ENCODE measurements at places on chromosomes 11 and 22.

DNA sequence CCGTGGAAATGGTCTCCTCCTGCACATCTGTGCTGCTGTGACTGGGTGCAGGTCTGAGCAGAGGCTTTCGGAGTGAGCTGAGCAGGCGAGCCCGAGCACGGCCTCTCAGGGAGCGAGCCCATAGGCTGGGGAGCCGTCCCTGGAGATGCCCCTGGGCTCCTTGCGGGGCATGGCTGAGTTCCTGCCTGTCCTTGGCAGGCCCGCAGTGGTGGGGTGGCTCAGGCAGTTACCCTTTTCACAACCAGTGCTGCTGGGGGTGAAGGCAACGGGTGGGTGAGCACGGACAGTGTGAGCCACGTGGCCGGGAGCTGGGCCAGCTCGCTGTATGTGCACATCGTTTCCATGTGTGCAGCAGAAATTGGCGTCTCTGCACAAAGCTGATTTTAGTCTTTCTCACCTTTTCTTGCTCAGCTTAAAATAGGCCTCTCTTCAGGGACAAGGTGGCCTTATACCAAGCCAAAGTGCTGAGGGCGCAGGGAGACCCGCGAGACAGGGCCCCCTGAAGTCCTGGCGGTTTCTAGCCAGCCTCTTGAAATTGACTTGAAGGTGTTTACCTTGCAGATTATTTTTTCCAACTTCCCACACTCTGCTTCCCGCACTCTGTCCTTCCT, at the start of gene TP53AIP1:
TP53AIP1 (minus strand) TSS at position 55 of the 611 bp plus-strand sequence. CDS start 5,053 bp downstream, outside the sequence.
- no peak for DNase-seq

GRCh38 chr11:131404010-131404409, 33.6 kb downstream of the NTM start:
- no peak for DNase-seq

DNA sequence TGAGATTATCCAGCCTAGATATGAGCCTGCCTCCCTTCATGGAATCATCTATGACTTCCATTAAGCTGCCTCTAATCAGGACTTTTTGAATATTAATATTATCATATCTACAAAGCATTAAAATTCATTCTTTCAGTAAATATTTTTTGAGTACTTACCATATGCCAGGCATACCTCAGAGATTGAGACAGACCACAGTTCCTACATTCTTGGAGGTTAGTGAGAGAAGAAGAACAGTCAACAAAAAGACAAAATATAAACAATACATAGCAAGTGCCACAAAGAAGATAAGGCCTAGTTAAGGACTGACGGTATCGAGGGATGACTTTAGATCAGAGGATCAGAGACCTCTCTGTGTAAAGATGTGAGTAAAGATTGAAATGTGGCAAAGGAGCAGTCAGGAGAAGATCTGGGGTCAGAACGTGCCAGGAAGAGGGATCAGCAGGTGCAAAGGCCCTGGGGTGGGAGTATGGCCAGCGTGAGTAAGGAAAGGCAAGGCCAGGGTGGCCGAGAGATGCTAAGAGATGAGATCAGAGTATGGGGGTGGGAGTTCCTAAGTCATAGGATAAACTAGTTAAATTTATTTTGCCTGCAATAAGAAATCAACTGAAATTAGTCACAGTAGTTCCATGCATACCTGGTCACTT, 15.4 kb downstream of the SLC35C1 start:
- no peak for DNase-seq

- DNase-seq: no peak
Measured at GRCh38 chr22:24068377-24068680, 57.2 kb downstream of the CABIN1 start.

DNA sequence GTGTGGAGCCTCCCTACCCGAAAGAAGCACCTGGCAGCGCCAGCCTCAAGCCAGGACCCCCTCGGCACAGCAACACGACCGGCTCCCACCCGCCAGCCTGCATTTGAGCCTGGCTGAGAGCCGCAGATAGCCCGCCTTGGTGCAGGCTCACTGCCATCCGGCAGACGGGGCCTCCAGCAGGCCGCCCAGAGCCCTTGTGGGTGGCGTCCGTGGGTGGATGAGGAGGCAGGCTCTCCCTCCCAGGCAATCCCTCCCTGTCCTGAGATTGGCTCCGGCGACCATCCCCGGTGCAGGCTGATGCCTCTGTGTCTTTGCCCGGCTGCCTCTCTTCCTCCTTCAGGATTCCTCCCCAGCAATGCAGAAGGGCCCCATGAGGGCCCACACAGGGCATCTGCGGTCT, 1527.9 kb downstream of the BRD1 start:
- no peak for DNase-seq

GRCh38 chr22:32079130-32080089, 36.3 kb downstream of the SLC5A1 start:
- no peak for DNase-seq

DNA sequence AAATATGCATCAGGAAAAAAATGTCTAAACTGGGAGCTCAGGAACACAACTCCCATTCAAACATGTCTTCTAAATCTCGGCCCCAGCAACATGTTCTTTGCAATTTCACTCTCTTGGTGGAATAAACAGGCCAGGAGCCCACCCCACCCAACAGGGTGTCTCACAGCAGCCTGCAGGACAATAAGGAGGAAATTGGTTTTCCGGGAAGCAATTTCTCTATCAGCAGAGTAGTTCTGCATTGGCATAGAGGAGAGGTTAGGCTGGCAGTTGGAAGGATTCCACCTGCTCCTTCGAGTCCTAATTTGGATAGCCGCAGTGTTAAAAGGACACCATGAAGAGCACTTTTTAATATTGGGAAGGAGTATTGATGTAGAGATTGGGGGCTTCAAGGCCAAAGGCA, 55.9 kb upstream of the BARX2 start:
- DNase-seq: no peak

- DNase-seq: no peak
Measured at GRCh38 chr22:19231986-19232385, 53.5 kb upstream of the SLC25A1 start.

DNA sequence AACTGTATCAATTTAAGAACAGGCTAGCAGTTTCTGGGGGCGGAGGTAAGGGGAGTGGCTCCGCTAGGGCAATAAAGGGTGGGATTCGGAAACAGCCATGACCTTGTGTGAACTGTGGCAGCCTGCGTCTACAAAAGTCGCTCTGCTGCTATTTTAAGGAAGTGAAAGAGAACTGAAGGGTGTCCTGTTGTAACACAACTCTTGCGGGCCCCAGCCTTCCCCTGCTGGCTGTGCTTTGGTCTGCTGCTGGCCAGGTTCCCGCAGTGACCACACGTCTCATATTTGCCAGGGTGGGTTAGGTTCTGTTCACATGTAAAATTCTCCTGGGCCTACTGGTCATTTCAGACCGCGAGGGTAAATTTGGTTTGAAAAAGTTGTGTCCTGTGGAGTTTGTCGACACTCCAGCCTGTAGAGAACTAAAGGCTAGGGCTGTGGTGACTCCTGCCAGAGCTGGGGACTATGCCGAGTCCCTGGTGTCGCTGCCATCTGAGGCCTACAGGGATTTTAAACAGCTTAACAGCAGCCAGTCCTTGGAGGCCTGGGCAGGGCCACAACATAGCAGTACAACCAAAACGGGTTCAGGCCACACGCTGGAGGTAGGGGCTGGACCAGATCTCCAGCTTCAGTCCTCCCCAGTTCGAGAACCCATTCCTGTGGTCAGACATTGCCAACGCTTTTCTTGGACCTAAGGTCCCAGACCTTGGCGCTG, 1.1 kb upstream of the PPFIBP2 start:
- no peak for DNase-seq

DNA sequence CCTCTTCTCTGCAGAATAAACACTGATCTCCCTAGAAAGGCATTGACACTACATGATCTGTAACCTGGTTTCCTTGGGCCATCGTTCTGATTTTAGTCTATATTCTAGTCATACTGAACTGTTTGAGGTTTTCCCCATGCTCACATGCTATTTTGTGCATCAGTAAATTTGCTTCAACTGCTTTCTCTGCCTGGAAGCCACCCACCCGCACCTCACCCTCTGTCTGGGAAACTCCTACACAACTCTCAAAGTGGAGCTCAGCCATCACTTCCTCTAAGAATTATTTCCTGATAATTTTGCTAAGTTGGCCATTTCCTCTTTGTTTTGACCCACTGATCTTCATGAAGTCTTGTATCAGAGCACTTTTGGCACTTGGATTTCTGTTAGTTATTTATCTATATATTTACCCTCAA, 36.1 kb downstream of the MMP20 start:
- no peak for DNase-seq

DNA sequence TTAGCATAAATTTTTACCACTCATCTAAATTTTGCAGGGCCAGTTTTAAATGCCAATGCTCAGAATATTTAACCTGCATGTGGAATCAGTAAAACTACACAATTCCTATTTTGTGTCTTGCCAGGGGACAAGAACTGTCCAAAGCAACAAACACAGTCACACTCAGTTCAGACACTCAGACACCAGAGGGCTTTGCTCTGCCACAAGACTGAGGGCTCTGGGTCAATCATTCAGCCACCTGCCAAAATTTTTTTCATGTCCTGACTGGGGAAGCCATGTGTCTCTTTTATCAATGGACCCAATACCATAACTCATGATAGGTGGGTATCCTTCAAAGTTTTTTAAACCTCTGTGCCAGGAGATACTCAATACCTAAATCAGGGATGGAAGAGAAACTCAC, 304.0 kb upstream of the ANO3 start:
- no peak for DNase-seq

DNA sequence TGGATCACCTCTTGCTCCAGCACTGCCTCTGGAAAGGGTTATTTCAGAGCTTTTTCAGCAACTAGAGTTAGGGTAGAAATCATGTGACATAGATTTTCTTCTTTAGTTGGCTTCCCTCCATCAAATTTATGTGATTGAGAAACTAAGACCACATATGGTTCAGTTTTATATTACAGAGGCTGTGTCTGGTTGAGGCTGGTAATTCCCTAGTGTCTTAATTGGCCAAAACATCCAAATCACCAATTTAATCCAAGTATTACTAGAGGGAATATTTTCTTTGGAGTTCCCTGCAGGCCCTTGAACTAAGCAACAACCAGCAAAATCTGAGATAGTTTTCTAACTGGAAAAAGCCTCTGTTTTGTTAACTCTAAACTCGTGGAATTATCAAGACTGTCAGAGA, 136.3 kb downstream of the ARHGAP42 start:
- no peak for DNase-seq

- no peak for DNase-seq
Measured at GRCh38 chr22:24726848-24727217, 47.7 kb downstream of the PIWIL3 start.

- DNase-seq: no peak
Measured at GRCh38 chr22:46012881-46013281, 35.9 kb upstream of the WNT7B start.

GRCh38 chr11:10607462-10608132, 39.1 kb upstream of the LYVE1 start:
- no peak for DNase-seq

DNA sequence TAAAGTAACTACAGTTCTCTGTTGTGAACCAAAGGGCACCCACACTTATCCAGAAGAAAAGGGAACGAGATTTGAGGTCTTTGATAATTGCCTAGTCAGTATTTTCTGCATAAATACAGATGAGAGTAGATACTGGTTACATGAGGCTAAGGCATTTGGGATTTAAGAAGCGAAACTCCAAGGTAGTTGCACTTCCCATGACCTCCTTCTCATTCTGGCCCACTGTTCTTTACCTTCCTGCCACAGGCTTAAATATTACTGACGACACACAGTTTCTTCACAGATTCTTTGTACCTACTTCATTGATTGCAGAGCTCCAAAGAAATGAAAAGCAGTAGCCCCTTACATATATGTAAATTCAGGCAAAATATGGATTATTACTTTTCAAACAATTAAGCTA, 915.3 kb downstream of the LRRC4C start:
- no peak for DNase-seq

DNA sequence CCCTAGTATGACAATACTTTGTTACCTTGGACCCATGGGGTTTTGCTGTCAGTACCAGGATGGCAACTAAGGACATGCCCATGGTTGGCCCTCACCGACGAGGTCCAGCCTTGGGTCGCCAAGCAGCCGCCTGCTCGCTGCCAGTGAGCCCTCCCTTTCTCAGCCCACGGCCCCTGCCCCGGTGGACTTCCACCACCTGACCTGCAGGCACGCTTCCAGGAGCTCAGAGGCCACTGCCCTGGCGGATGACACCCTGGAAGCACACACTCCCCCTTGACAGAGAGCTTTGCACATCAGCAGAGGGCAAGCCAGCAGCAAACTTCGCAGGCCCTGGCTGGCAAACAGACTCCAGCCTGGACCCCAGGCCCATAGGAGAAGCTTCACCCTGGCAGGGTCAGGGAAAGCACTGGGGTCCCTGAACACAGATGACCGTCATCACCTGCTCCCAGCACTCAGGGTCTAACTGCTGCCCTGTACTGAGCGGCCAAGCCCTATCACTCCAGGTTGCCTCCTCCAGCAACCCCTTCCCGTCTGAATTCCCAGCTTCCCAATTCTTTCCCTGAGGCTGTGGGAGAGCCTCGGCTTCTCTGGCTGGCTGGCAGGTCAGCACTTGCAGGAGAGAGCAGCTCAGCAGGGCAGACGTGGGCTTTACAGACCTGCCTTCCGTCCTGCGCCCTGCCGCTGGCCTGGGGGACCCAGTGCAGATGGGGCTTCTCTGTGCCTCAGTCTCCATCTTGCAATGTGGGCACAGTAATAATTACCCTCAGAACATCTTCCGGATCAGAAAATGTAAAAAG, 2.7 kb upstream of the PPARA start:
- no peak for DNase-seq

DNA sequence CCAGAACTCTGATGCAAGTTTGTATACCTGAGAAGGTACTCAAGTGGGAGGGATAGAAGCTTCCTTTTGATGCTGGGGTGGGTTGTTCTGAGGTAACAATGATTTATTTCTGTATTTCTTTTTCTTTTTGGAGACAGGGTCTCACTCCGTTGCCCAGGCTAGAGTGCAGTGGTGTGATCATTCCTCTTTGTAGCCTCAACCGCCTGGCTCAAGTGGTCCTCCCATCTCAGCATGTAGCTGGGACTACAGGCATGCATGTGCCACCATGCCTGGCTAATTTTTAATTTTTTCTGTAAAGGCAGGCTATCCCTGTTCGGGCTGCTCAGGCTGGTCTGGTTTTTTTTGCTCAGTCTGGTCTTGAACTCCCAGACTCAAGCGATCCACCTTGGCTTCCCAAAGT, 7.9 kb downstream of the KDM2A start:
- no peak for DNase-seq

GRCh38 chr11:108494182-108494581, 4.0 kb downstream of the POGLUT3 start:
- no peak for DNase-seq

DNA sequence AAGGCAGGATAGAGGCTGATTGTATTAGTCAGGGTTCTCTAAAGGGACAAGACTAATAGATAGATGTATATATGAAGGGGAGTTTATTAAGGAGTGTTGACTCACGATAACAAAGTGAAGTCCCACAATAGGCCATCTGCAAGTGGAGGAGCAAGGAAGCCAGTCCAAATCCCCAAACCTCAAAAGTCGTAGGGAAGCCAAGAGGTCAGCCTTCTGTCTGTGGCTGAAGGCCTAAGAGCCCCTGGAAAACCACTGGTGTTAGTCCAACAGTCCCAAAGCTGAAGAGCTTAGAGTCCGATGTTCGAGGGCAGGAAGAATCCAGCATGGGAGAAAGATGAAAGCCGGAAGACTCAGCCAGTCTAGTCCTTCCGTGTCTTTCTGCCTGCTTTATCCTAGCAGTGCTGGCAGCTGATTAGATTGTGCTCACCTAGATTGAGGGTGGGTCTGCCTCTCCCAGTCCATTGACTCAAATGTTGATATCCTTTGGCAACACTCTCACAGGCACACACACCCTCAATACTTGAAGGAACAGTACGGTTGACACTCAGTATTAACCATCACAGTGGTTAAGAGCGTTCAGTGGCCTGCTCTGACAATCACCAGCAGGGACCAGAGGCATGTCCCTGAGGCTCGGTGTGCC, 135.6 kb downstream of the CSNK2A3 start:
- no peak for DNase-seq

Measured in stimulated activated CD4-positive, alpha-beta T cell treated with anti-CD3 and anti-CD28 coated beads, Interleukin-2, amount 100 ng/mL, for 48 hours (primary cell).